ENCODE measurements at places on chromosomes 7 and 10. TPM values are rescaled to one million over a fixed set of nuclear protein-coding genes. Genes with fewer than 3 reads are reported as not detected.

DNA sequence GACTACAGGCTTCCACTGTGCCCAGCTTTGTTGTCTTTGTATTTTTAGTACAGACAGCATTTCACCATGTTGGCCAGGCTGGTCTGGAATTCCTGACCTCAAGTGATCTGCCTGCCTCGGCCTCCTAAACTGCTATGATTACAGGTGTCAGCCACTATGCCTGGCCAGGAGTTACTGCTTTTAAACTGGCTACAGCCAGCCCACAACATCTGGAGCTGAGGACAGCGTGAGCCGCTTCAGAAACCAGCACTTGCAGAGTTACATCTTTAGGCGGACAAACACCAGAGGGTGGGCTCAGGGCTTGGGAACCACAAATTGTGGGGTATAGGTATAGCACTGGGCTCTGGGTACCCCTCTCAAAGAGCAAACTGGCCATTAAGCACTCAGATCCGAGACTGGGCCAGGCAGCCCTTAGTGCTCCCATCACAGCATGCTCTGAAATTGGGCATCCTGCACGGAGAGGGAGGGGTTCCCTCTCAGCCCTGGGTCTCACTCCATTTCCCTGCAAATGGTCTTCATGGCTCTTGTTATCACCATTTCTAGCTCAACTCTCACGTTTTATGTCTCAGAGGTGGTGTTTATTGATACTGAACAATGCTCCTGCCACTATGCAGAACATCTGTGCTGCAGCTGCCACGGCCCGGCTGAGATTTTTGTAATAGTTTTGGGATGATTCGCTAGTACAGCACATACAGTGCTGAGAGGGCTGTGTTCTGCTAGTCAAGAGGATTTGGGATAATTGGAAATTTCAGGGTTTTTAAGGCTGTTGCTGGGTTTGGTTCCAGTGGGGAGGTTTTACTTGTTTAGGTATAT lies 146.4 kb upstream of the LYZL2 start:
- no peaks in the 10 kb centered on the region for H3K36me3 ChIP-seq
- H3K4me1 ChIP-seq: peaks cover 12% of the 10 kb centered on the region
- no peaks in the 10 kb centered on the region for H3K27me3 ChIP-seq
- H3K27ac ChIP-seq: no peak overlapping the region

Gene CRYGN
- not detected for polyA plus RNA-seq

Gene TBC1D12
- 3.8 TPM for polyA plus RNA-seq

DNA sequence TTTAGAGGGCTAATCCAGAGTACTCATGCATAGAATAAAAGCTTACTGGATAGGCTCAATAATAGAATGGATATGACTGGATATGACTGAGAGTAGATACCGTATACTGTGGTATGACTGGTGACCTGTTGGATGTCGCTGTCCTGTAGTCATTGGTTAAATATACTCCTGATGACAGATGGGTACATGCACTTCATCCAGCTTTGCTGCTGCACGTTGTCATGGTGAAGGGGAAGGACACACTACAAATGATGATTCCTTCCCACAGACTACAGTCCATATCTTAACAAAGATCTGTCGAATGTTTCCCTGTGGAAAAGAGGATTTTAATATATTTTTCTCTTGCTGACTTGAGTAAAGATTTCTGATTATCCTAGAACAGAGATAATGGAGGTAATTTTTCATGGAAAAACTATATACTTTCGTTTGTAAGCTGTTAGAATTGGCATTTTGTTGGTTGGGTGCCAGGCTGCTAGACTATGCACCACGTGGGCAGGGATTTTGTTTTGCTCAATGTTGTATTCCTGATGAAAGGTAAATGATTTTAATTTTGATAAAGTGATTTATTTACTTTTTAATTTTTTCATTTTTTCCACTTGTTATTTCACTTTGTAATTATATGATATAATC lies 97.3 kb downstream of the PPP1R9A start:
- no peak overlapping the region for H3K4me3 ChIP-seq
- H3K36me3 ChIP-seq: no peaks in the 10 kb centered on the region
- no peaks in the 10 kb centered on the region for H3K27me3 ChIP-seq
- DNase-seq: peak; percentile 5

Gene SPDYE6
- not detected for polyA plus RNA-seq

DNA sequence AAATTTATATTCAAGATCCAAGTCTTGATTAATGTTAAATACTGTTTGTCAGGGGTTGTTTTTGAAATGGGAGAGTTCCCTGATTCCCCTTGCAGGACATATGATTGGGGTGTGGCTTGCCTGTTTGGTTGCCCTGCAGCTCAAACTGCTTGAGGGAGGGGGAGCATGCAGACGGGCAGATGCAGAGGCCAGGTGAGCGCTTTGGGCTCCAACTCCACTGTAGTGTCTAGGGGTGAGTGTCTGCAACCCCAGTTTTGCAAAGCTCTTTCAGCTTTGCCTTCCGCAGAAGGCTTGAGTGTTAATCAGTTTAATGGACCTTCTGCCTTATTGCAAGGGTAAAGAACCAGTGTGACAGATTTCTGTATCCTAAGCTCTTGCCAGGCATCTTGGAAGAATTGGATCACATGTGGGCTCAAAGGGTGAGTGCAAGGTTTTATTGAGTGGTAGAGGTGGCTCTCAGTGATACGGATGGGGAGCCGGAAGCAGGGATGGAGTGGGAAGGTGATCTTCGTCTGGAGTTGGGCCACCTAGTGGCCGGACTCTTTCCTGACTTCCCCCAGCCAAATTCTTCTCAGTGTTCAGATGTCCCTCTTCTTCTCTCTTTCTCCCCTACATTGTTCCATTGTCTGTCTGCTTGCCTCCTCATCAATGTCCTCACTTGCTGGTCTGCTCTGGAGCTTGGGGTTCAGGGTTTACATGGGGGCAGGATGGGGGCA lies 479.7 kb downstream of the ATRNL1 start:
- no peaks in the 10 kb centered on the region for H3K36me3 ChIP-seq
- H3K4me1 ChIP-seq: no peaks in the 10 kb centered on the region
- H3K4me3 ChIP-seq: no peak overlapping the region
- H3K27me3 ChIP-seq: no peaks in the 10 kb centered on the region
- DNase-seq: no peak

Gene HSPA14
- polyA plus RNA-seq: 21.0 TPM

Gene MYH16
- polyA plus RNA-seq: not detected

DNA sequence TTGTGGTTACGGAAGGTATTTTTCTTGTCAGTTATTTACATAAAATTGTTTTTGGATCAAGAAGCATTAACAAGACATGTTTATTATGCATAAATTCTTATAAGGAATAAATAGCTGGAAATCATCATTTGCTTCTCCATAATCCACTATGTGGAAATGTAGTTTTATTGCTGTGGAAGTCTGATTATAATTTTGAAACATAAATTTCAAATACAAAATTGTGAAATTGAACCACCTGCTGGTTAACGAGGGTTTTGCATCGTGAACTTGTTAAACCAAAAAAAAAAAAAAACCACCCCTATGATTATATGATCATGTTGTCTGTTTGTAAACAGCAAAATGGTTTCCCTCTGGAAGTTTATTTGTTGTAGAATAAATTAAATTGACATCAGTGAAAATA lies 25.9 kb downstream of the ABRAXAS2 start:
- peak; percentile 61 for DNase-seq
- no peak overlapping the region for H3K4me3 ChIP-seq
- H3K27ac ChIP-seq: no peak overlapping the region
- no peaks in the 10 kb centered on the region for H3K4me1 ChIP-seq

DNA sequence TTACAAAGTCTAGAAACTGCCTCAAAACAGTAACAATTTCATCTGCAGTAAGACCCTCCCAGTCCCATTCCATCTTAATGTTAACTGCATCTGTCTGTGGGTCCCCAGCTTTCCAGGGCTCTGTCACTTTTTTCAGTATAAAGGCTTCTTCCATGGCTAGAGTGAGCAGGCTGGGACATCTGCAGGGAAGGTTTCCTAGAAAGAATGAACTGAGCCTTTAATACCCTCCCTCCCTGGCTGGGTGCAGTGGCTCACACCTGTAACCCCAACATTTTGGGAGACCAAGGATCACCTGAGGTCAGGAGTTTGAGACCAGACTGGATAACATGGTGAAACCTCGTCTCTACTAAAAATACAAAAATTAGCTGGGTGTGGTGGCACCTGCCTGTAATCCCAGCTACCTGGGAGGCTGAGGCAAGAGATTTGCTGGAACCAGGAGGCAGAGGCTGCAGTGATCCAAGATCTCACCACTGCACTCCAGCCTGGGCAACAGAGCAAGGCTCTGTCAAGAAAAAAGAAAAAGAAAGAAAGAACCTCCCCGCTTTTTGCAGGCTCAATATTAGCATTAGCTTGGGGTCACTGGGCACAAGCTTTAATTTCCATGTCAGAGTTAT lies 3.4 kb downstream of the ERV3-1 start:
- no peak for DNase-seq
- H3K36me3 ChIP-seq: no peaks in the 10 kb centered on the region
- no peak overlapping the region for H3K27ac ChIP-seq
- no peak overlapping the region for H3K4me3 ChIP-seq
- no peaks in the 10 kb centered on the region for H3K27me3 ChIP-seq

GRCh38 chr7:155911471-155912105 lies 99.3 kb upstream of the SHH start:
- no peak for DNase-seq
- no peak overlapping the region for H3K27ac ChIP-seq
- no peaks in the 10 kb centered on the region for H3K36me3 ChIP-seq

- no peak overlapping the region for H3K4me3 ChIP-seq
- no peak for DNase-seq
- no peaks in the 10 kb centered on the region for H3K4me1 ChIP-seq
- no peaks in the 10 kb centered on the region for H3K36me3 ChIP-seq
These were observed 594.5 kb downstream of the SDK1 start for GRCh38 chr7:3895341-3896116.

Gene LIPA
- 137 TPM for polyA plus RNA-seq

- no peaks in the 10 kb centered on the region for H3K36me3 ChIP-seq
- H3K4me1 ChIP-seq: no peaks in the 10 kb centered on the region
- no peak overlapping the region for H3K27ac ChIP-seq
These were observed 32.5 kb downstream of the SEMA3A start for GRCh38 chr7:84162125-84162524.

DNA sequence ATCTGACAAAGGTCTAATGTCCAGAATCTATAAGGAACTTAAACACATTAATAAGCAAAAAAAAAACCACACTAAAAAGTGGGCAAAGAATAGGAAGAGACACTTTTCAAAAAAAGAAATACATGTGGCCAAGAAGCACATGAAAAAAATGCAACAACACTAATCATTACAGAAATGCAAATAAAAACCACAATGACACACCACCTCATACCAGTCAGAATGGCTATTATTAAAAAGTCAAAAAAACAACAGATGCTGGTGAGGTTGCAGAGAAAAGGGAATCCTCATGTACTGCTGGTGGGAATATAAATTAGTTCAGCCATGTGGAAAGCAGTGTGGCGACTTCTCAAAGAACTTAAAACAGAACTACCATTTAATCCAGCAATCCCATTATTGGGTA lies 119.0 kb downstream of the LMBR1 start:
- H3K4me1 ChIP-seq: no peaks in the 10 kb centered on the region
- no peak overlapping the region for H3K4me3 ChIP-seq
- H3K27ac ChIP-seq: no peak overlapping the region
- peak; percentile 49 for DNase-seq
- H3K27me3 ChIP-seq: no peaks in the 10 kb centered on the region
- H3K36me3 ChIP-seq: no peaks in the 10 kb centered on the region

Gene FOXI2
- polyA plus RNA-seq: not detected

DNA sequence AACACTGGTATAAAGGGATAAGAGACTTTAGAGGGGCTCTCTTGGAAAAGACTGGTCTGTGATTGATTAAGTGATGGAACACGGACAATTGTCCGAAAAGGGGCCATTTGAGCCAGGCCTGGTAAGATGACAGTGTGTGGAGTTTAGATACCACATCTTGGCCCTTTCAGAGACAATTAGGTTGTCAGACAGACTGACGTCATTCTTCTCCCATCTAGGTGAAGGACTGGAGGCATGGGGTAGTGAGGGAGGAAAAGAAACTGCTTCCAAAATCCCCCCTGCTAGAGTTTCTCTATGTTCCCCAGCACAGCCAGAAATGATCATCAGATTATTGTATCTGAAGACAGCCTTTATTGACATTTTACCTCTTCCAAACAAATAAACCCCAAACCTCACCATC lies 84.8 kb upstream of the MYO3A start:
- no peak overlapping the region for H3K27ac ChIP-seq

Gene CLEC5A
- polyA plus RNA-seq: not detected

DNA sequence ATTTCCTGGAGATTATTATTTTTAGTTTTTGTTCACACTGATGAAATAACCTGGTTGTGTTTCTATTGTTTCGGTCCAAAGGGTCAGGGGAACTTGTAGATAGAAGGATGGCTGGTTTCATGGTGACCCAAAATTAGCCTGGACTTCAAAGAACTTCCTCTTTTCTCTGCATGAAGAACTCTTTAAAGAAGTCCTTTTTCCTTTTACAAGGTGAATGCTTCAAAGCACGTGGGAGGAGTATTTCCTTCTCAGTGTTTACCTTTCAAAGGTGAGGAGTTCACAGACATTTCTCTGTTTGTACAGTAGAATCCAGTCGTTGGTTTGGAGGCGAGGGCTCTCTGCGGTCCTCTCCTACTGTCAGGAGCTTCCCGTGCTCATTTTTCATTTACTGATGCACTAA lies 561.7 kb downstream of the GATA3 start:
- no peak overlapping the region for H3K27ac ChIP-seq
- H3K36me3 ChIP-seq: no peaks in the 10 kb centered on the region
- H3K27me3 ChIP-seq: no peaks in the 10 kb centered on the region

Gene ZNF32
- 42.1 TPM for polyA plus RNA-seq

DNA sequence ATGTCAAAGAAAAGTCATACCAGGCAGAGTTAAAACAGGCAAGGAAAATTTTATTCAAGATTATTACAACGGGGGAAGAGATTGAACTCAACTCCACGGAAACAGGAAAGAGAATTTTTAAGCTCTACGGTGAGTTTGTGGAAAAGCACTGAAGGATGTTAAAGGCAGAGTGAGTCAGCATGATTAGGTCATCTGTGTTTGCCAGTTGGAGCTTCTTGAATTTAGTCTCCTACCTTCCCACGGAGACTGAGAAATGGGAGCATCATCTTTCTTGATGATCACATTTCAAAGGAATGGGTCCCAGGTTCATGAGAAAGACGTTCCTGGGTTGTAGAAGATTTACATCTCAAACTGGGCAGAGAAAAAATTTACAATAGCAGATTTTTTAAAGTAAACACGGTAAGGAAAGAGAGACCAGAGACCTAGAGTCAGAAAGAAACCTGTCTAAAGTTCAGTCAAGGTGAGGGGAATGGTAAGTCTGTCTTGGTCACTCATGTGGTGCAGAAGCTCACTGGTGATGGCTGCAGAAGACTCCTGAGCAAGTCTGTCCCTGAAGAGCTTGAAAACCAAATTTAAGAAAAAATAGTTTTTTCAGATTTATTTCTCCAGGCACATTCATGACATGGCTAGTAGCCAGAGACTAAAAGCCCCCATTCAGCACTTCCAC lies 516.9 kb upstream of the LRRN3 start:
- H3K36me3 ChIP-seq: no peaks in the 10 kb centered on the region
- H3K27ac ChIP-seq: no peak overlapping the region
- H3K4me1 ChIP-seq: no peaks in the 10 kb centered on the region
- no peaks in the 10 kb centered on the region for H3K27me3 ChIP-seq
- peak; percentile 76 for DNase-seq

Data from GM23248 (cell line).